ENCODE measurements at places on chromosomes 11 and 22. TPM values are rescaled to one million over a fixed set of nuclear protein-coding genes. Genes with fewer than 3 reads are reported as not detected.

PRRG4 gene
- 0.23 TPM for total RNA-seq

OR51D1 gene
- not detected for total RNA-seq

DNA sequence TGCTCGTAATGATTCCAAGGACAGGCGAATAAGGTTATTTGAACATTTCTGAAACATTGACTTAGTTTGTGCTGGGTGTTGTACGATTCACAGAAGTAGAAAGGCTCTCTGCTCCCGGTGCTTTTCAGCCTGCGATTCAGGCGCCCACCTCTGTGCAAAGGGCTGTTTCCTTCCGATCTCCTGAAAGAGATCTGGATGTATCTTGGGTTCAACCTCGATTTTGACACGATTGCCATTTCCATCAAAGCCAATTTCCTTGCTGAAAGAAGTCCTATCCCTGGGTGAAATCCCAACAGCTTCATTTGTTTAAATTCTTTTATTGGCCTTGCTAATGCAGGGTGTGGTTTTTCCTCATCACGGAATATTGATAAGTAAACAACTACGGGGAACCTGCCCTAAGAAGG is 1.1 kb upstream of the ZC3H12C start:
- H3K36me3 ChIP-seq, result no peaks in the 10 kb centered on the region
- DNase-seq, result no peak
- H3K27ac ChIP-seq, result no peak overlapping the region

DNA sequence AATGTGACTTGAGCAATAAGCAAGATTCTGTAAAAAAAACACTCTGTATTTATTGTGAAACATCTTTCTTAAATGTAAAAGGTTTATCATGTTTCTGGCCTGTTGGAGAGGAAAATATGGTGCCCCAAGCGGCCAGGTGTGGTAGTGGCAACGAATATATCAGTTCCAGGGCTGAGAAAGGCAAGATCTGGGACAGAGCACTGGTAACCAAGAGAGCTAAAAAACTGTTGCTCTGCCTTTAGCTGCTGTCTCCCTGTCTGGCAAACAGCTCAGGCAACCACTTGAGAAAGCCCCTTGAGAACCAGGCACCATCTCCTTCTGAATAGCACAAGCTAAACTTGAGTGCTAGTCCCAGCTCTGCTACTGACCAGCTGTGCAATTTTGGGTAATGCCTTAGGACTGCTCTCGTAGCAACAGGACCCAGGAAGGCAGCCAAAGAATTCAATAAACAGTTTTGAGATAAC is 129.9 kb downstream of the KCNC1 start:
- H3K27ac ChIP-seq, result no peak overlapping the region
- H3K4me1 ChIP-seq, result no peaks in the 10 kb centered on the region
- H3K27me3 ChIP-seq, result no peaks in the 10 kb centered on the region
- peaks cover 18% of the 10 kb centered on the region for H3K36me3 ChIP-seq
- peak; percentile 30 for DNase-seq

DNA sequence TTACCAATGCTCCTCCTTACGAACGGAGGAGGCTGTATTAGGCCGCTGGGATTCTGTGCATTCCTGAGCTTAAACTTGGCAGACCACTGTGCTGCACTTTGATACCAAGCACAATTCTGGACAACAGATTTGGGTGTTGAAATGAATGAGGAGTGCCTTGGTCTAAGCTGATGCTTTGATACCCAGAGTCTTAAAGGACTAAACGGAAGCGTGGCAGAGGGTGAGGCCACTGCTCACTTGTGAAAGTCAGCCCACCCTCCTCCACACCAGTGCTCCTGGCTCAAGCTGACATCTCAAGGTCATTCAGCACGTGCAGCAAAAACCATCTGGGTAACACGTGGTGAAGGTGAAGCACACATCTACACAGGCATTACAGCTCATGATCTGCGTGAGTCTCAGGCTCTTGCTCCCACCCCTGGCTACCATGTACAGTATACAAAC is 85.9 kb downstream of the MICAL3 start:
- no peaks in the 10 kb centered on the region for H3K36me3 ChIP-seq
- no peak overlapping the region for H3K4me3 ChIP-seq
- H3K4me1 ChIP-seq, result peaks cover 3% of the 10 kb centered on the region
- no peak overlapping the region for H3K27ac ChIP-seq
- DNase-seq, result no peak

GRCh38 chr11:58776891-58777710 is 45.4 kb upstream of the GLYAT start:
- peaks cover 3% of the 10 kb centered on the region for H3K27me3 ChIP-seq
- no peak overlapping the region for H3K4me3 ChIP-seq
- no peak for DNase-seq
- H3K36me3 ChIP-seq, result no peaks in the 10 kb centered on the region
- no peaks in the 10 kb centered on the region for H3K4me1 ChIP-seq

Data from activated CD4-positive, alpha-beta T cell treated with anti-CD3 and anti-CD28 coated beads for 36 hours (primary cell).